ENCODE measurements at places on chromosomes 16 and 17.
A peak's percentile ranks its signal among the peaks of the same experiment; 100 is the strongest.

GRCh38 chr16:30382111-30382881 is at the start of gene SEPTIN1:
SEPTIN1 (minus strand) TSS chr16:30382561; CDS start chr16:30382542, 19 bp downstream.
- no peak for DNase-seq

GRCh38 chr16:79372503-79373184 is 227.9 kb downstream of the MAF start:
- DNase-seq = peak; percentile 83

DNA sequence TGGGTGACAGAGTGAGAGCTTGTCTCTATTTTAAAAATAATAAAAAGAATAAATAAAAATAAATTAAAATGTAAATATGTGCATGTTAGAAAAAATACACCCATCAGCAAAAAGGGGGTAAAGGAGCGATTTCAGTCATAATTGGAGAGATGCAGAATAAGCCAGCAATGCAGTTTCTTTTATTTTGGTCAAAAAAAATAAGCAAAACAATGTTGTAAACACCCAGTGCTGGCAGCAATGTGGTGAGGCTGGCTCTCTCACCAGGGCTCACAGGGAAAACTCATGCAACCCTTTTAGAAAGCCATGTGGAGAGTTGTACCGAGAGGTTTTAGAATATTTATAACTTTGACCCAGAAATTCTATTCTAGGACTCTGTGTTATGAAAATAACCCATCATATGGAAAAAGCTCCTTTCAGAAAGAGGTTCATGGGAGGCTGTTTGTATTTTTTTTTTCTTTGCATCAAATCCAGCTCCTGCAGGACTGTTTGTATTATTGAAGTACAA is 8.5 kb downstream of the STH start:
- no peak for DNase-seq

- DNase-seq = no peak
Observed at GRCh38 chr16:62545039-62545438, 508.8 kb upstream of the CDH8 start.

GRCh38 chr16:49410226-49410625 is 36.6 kb downstream of the C16orf78 start:
- DNase-seq = no peak

DNA sequence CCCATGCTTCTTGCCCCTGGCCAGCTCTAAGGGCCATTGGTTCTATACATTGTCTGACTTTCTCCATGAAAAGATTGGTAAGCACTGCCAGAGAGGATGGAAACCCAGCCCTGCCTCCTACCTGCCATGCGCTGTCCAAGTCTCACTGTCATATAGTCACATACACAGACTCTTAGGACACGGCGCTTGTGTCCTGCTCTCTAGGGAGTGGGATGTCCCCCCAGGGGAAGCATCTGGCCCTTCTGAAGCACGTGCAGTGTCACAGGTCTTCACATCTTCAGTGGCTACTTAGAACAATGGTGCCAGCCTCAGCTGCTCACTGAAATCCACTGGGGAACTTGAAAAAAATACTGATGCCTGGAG is 38.7 kb downstream of the MYO18A start:
- DNase-seq = no peak

DNA sequence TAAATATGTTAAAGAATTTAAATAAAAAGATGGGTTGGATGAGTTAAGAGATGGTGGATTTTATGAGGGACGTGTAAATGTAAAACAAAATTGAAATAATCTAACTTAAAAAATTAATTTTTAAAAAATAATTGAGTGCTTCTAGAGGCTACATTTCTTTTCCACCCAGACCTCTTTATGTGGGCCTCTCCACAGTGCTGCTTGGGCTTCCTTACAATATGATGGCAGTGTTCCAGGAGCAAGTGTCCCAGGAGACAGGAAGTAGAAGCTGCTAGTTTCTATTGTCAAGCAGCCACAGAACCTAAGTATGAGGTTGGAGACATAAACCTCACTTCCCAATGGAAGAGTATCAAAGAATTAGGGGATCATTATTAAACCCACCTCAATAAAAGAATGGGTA is 205.7 kb upstream of the CPHXL start:
- DNase-seq = peak; percentile 11

- no peak for DNase-seq
Observed at GRCh38 chr16:2256531-2257140, 5.2 kb upstream of the ECI1 start.

Data from HT1080 (cell line).